Gastrocnemius medialis (tissue), 4 donors: ENCODE measurements at places on chromosomes 5 and 9. TPM values are rescaled to one million over a fixed set of nuclear protein-coding genes. Genes with fewer than 3 reads are reported as not detected.
A peak's percentile ranks its signal among the peaks of the same experiment; 100 is the strongest.

DNA sequence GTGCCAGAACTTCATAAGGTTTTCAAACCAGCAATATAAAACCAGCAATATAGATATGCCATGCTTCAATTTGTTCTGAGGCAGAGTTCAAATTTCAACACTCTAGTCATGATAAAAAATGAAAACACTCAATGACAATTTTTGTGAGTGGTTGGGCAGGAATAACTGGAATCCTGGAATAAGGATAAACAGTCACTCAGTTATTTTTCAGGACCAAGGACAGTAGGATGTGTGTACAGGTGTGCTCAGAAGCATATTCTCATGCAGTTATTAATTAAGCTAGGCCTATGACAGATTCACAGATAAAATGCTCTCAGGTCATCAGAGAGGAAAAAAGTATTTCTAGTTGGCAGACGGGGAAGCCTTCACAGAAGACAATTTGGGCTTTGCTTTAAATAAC is 117.3 kb upstream of the PPP2R2B start:
- H3K4me1 ChIP-seq: no peaks in the 10 kb centered on the region
- no peaks in the 10 kb centered on the region for H3K27me3 ChIP-seq
- H3K36me3 ChIP-seq: no peaks in the 10 kb centered on the region
- H3K27ac ChIP-seq: no peak overlapping the region

DNA sequence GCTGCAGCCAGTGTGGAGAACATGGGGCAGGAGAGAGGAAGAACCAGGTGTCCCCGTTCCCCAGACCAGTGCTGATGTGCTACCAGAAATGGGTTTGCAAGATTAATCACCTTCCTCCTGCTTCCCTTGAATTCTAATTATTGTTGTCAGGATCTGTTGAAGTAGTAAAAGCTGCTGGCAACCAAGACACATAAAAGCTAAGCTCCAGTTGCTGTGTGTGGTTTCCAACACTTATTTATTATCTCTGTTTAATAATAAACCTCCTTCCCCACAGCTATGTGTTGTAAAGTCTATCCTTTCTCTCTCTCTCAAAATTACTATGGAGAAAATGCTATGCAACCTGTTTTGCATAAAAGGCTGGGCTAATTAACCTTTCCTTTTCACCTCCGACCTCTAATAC is 2.3 kb upstream of the RETREG1 start:
- H3K4me3 ChIP-seq: no peak overlapping the region
- no peaks in the 10 kb centered on the region for H3K36me3 ChIP-seq
- no peak for DNase-seq
- no peaks in the 10 kb centered on the region for H3K27me3 ChIP-seq
- H3K4me1 ChIP-seq: peaks cover 10% of the 10 kb centered on the region

- no peaks in the 10 kb centered on the region for H3K36me3 ChIP-seq
- H3K27me3 ChIP-seq: no peaks in the 10 kb centered on the region
- no peak overlapping the region for H3K4me3 ChIP-seq
- no peak for DNase-seq
- no peaks in the 10 kb centered on the region for H3K4me1 ChIP-seq
Measured at GRCh38 chr5:1217596-1218206, 7.5 kb upstream of the SLC6A18 start.

GRCh38 chr5:120043431-120043830 is 414.1 kb downstream of the FAM170A start:
- H3K36me3 ChIP-seq: no peaks in the 10 kb centered on the region
- no peaks in the 10 kb centered on the region for H3K4me1 ChIP-seq
- no peak for DNase-seq
- H3K4me3 ChIP-seq: no peak overlapping the region

DNA sequence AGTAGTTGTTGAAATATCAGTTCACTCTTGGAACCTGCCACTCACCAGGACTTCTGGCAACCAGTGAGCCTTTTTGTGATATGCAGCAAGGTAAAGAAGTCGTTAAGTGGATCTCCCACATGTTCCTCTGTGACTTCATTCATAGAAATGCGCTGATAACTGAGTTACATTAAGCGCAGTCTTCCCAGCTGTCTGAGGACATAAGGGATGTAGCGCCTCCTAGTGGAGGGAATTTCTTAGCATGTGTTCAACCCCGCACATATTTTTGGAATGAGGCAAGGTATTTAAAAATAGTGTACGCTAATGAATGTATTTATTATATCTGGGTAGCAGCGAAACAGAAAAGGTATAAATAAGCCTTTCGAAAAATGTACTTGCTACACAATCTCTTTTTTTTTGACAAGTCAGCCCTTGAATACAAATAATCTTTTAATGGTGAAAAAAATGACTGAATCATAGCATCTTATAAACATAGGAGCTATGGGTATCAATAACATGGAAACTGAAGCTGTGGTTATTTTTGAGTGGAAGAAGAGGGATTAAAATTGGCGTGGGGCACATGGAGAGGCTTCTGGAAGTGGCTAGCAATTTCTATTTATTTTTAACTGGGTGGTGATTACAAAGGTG is 38.0 kb downstream of the PALM2AKAP2 start:
- DNase-seq: peak; percentile 30
- no peak overlapping the region for H3K4me3 ChIP-seq
- H3K27ac ChIP-seq: no peak overlapping the region
- no peaks in the 10 kb centered on the region for H3K36me3 ChIP-seq

- H3K36me3 ChIP-seq: no peaks in the 10 kb centered on the region
- no peak for DNase-seq
- no peaks in the 10 kb centered on the region for H3K4me1 ChIP-seq
- H3K27me3 ChIP-seq: no peaks in the 10 kb centered on the region
- H3K4me3 ChIP-seq: no peak overlapping the region
- no peak overlapping the region for H3K27ac ChIP-seq
Measured at GRCh38 chr9:82588301-82589180, 474.4 kb downstream of the RASEF start.

DNA sequence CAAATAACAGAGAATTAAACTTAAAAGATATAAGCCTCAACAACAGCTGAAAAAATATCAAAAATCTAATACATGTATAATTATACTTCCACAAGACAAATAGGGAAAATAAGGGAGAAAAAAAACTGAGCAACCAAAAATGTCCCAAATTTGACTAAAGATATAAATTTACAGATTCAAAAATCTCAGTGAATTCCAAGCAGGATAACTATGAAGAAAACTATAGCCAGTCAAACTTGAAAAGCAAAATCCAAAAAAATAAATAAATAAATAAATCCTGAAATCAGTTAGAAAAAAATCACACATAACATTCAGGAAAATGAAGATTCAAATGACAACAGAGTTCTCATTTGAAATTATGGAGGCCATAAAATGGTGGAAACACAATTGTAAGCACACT is 56.7 kb downstream of the AGTPBP1 start:
- H3K27me3 ChIP-seq: no peaks in the 10 kb centered on the region
- H3K4me3 ChIP-seq: no peak overlapping the region
- H3K27ac ChIP-seq: no peak overlapping the region
- H3K4me1 ChIP-seq: no peaks in the 10 kb centered on the region
- H3K36me3 ChIP-seq: no peaks in the 10 kb centered on the region

DNA sequence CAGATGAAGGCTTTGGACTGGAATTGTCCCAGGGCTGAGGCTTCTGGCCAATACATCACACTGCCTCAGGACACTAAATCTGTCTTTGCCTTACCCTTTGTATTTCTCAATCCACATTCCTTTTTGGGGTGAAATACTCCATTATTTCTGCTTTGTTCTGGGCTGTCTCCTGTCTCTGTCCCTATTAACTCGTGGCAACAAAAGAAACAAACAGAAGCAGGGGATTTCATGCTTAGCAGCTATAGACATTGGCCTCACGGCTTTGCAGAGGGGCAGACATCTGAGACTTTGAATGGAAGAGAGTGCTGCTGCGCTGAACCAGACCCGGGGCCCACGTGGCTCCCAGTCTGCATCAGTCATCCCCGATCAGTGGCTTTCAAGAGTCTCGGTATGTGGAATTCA is 129.7 kb downstream of the ARL15 start:
- no peaks in the 10 kb centered on the region for H3K27me3 ChIP-seq
- no peak overlapping the region for H3K27ac ChIP-seq
- no peak overlapping the region for H3K4me3 ChIP-seq
- no peaks in the 10 kb centered on the region for H3K36me3 ChIP-seq
- no peak for DNase-seq

DNA sequence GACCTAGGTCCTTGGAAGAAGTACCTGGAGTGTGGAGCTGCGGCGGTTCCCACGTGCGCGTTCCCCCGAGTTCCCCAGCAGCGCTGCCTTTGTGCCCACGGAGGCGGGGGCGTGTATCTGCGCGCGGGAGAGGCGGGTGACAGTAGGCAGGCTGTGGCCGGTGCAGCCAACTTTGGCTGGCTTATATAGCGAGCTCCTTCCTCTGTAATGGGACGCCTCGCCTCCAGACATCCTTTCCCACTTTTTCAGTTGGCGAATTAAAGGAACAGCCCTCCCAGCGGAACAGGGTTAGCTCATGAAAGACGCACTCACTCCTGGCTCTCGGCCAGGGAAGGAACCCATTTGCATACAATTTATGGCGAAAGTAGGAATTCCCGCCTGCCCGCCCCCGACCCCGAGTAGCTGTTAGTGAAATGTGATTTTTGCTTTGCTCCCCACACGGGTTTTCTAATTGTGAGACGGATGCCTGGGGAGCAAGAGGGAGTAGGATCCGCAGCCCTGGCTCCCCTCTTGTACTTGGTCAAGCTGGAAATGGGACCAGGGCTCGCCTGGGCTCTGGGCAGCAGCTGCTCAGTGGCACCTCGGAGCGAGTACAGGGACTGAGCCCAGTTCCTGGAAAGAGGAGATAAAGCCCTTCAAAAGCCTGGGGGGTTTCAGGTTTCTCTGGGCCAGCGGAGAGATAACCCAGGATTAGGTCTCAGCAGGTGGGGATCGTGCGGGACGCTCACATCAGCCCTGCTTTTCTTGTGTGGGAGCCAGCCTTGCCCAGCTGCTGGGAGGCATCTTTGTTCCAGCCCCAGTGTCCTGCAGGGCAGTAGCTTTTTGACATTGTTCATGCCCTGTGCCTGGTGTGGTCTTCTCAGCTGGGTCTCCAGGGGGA is at the start of gene TNC:
TNC (minus strand) TSS at position 159 of the 880 bp plus-strand sequence. CDS start 27,139 bp downstream, outside the sequence.
- no peaks in the 10 kb centered on the region for H3K36me3 ChIP-seq
- H3K4me3 ChIP-seq: peak within 1 kb of the TSS; percentile 46
- peaks cover 4% of the 10 kb centered on the region for H3K4me1 ChIP-seq
- peaks cover 26% of the 10 kb centered on the region for H3K27me3 ChIP-seq

DNA sequence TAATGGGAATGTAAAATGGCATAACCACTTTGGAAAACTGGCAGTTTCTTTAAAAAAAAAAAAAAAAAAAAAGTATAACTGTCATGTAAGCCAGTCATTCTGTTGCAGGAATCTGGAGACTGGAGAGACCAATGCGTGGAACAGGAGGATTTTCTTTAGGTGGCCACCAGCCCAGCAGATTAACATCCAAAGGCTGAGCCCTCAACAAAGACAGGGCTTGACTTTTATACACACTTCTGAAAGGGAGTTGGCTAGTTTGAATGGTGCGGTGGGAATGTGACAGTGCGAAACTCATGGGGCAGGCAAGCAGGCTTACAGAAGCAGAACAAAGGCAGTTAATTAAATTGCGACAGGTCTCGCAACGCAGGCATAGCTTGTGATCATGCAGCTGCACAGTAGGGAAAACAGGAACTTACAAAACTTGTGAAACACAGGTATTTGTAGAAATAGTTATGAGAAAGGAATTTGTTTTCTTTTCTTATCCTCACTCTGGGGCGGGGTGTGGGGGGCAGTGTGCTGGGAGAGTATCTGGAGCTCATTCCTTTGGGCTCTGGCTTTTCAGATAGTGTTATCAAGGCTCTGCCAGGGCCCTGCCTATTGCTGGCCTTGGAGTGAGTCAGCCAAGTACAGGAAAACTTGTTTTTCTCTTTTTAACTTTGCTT is 12.0 kb downstream of the UIMC1 start:
- DNase-seq: no peak
- H3K27me3 ChIP-seq: no peaks in the 10 kb centered on the region
- H3K4me1 ChIP-seq: peaks cover 12% of the 10 kb centered on the region
- H3K27ac ChIP-seq: peak overlapping the region; percentile 28

DNA sequence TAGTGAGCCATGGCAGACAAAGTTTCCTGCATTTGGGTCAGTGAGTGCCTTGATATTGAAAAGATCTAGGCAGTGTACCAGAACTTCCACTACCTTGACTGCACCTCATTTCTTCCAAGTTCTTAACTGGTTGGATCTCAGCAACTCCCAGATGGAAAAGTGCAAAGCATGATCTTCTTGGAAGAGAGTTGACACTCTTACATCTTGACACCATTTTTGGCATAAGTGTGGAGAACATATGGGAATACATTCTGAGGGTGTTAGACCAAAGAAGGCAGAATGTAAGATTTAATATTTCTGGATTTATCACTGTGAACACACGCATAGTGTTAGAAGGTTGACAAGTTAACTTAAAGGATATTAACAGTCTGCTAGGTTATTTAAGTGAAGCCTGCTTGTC is 555.1 kb upstream of the CTNND2 start:
- no peak overlapping the region for H3K4me3 ChIP-seq
- H3K4me1 ChIP-seq: no peaks in the 10 kb centered on the region
- H3K27ac ChIP-seq: no peak overlapping the region
- no peaks in the 10 kb centered on the region for H3K27me3 ChIP-seq

DNA sequence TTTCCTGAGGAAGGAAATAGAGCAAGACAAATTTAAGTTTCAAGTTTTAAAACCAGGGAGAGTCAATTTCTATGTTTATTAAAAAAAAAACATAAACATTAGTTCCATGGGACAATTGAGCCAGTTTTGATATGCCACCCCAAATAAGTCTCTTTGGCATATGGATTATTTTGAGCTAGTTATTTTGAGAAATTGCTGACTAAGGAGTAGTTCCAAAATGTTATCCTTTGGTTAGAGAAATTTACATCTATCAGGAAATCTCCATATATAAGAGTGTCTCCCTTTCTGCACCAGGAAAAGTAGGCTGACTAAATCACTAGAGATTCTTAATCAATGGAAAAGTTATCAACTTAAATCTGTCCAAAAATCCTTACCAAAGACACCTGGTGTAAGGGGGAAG is 105.8 kb downstream of the HAPLN1 start:
- H3K4me1 ChIP-seq: no peaks in the 10 kb centered on the region
- no peak overlapping the region for H3K4me3 ChIP-seq
- DNase-seq: no peak
- no peak overlapping the region for H3K27ac ChIP-seq

- H3K36me3 ChIP-seq: no peaks in the 10 kb centered on the region
- no peaks in the 10 kb centered on the region for H3K27me3 ChIP-seq
- H3K27ac ChIP-seq: peak overlapping the region; percentile 28
- peaks cover 4% of the 10 kb centered on the region for H3K4me1 ChIP-seq
- peak; percentile 31 for DNase-seq
Measured at GRCh38 chr5:5658226-5658625, 235.7 kb downstream of the ICE1 start.

DNA sequence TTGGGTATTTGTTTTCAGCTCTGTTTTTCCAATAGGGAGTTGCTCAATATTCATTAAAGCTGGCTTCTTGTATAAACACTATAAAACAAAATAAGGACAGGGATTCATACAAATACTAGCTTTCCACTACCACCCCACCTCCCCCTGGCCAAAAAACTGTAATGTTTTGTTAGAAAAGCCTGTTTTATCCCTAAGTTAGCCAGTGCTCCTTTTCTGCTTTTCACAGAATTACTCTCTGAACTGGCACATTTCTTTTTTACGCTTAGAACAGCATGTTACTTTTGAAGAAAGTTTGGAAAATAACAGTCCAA is 147.4 kb upstream of the DMRT1 start:
- peak overlapping the region; percentile 93 for H3K27ac ChIP-seq
- peak overlapping the region; percentile 56 for H3K4me3 ChIP-seq
- no peaks in the 10 kb centered on the region for H3K36me3 ChIP-seq
- DNase-seq: no peak

ANKDD1B gene
- not detected for total RNA-seq

NUTM2G gene
- total RNA-seq: not detected

AFAP1L1 gene
- total RNA-seq: 30.4 TPM

KDM3B gene
- total RNA-seq: 84.9 TPM

GOLM1 gene
- total RNA-seq: 2.4 TPM

ZNF367 gene
- total RNA-seq: 5.1 TPM

BRINP1 gene
- not detected for total RNA-seq
